ENCODE measurements at places on chromosomes 6 and 20.

GRCh38 chr6:3265671-3266070 is 6.9 kb downstream of the PSMG4 start:
- no peak for DNase-seq

GRCh38 chr20:22470620-22471026 is 113.7 kb downstream of the FOXA2 start:
- DNase-seq = no peak

- DNase-seq = no peak
These were observed 21.1 kb downstream of the SNX5 start for GRCh38 chr20:17947474-17947815.

DNA sequence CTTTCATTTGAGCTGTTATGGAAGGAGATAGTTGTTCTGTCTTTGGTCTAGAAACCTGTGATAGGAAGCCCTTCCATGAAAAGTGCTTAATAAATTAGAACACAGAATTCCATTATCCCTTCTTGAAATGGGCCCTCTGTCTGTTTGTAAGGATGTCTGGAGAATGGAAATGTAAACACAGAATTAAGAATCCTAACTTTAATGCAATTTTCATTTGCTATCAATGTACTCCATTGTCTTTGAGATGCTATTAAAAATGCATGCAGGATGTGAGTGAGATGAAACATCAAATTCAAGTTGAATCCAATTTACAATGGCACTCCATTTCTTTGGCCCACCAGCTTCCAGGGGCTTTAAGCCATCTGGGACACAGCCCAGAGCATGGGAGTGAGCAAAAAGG is 13.9 kb upstream of the AARS2 start:
- DNase-seq = no peak

- no peak for DNase-seq
These were observed 132.2 kb downstream of the SNX5 start for GRCh38 chr20:17836303-17836861.

DNA sequence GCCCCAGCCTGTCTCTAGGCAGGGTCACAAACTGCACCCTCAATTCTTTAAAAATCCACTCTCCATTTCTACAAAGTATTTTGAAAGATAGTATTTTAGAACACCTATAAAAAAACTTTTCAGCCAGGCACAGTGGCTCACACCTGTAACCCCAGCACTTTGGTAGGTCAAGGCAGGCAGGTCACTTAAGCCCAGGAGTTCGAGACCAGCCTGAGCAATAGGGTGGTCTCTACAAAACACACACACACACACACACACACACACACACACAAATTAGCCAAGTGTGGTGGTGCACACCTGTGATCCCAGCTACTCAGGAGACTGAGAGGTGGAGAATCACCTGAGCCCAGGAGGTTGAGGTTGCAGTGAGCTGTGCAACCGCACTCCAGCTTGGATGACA is 30.2 kb downstream of the SLC23A2 start:
- no peak for DNase-seq

- DNase-seq = no peak
These were observed 31.8 kb downstream of the FITM2 start for GRCh38 chr20:44279228-44279627.

GRCh38 chr20:48807586-48808381 is 20.0 kb downstream of the PREX1 start:
- no peak for DNase-seq

- DNase-seq = no peak
These were observed 13.4 kb upstream of the CPNE5 start for GRCh38 chr6:36852481-36853147.

DNA sequence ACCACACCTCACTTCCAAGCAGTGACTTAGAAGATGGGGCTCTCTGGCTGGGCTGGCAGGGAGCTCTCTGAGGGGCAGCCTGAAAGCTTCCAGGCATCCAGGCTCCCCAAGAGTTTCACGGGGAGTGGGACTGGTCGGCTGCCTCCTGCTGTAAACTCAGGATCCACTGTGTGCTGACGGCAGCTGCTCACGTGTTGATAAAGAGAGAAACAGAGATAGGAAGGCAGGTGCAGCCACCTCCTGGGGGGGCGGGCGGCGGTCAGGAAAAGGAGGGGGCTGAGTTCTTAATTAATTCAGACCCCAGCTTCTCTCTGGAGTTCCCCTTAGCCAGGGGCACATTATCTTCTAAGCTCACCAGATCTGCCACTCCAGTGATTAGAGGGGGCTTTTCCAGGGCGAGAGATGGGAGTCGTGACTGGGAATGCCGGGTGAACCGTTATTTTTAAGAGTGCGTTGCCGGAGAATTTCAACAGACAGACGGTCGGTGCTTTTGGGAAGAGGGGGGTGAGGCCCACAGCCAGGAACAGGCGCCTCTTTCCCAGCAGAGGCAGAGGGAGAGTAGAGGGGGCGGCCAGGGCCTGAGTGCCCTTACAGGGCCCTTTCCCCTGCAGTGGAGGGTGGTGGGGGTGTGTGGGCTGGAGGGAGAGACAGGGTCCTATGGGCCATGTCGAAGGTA is 70.9 kb downstream of the CD40 start:
- no peak for DNase-seq

- no peak for DNase-seq
These were observed 318.5 kb upstream of the JARID2 start for GRCh38 chr6:14927398-14927797.

DNA sequence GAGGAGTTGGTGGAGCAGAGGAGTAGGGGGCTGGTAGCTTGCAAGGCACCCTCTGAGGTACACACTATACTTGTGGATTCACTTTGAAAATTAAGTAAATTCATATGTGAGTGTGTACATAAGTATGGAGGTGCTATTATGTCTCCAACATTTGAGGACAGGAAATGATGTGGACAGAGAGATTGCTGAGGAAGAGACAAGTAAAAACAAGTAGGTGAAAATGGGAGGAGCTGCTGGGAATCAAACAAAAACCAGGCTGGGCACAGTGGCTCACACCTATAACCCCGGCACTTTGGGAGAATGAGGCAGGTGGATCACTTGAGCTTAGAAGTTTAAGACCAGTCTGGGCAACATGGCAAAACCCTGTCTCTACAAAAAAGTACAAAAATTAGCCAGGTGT is 69.2 kb upstream of the LYRM2 start:
- no peak for DNase-seq

DNA sequence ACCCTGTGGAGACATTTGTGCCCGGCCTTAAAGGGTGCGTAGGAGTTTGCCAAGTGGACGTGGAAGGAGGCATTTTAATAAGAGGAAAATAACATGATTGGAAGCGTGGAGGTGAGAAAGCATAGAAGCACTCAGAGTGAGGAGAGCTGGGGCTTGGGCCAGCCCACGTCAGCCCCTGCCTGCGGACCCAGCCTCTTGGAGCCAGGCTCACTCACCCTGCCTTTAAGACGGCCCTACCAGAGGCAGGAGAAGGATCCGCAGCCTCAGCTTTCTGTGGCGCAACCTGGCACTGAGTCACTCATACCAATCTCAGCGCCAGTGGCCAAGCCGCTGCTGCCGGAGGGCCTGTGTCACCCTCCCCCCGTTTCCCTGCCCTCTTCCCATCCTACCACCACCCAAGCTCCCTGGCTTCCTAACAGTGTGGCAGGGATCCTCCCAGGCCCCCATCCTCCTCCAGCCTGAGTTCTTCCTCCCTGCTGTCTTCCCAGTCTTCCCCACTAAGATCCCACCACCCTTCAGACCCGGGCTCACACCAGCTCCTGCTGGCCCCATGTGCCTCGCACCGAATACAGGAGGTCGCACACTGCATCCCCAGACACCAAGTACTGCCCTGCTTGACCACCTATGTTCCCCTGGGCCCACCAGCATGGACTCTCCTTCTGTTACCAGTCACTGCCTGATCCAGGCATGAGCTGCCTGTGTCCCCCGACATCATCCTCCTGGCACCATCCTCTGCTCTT is 285.2 kb downstream of the UST start:
- no peak for DNase-seq

DNA sequence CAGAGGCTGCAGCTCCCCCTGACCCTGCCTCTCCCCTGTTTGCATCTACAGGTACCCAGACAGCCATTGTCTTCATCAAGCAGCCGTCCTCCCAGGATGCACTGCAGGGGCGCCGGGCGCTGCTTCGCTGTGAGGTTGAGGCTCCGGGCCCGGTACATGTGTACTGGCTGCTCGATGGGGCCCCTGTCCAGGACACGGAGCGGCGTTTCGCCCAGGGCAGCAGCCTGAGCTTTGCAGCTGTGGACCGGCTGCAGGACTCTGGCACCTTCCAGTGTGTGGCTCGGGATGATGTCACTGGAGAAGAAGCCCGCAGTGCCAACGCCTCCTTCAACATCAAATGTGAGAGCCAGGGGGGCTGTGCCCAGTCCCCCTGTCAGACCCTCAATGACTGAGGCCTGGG is 42.1 kb upstream of the SRF start:
- DNase-seq = no peak

GRCh38 chr6:69294407-69294806 is 502.4 kb downstream of the LMBRD1 start:
- DNase-seq = no peak

GRCh38 chr6:134082191-134082590 is 29.8 kb upstream of the SLC2A12 start:
- DNase-seq = no peak

- DNase-seq = no peak
These were observed 73.1 kb upstream of the ISM1 start for GRCh38 chr20:13147971-13148370.

DNA sequence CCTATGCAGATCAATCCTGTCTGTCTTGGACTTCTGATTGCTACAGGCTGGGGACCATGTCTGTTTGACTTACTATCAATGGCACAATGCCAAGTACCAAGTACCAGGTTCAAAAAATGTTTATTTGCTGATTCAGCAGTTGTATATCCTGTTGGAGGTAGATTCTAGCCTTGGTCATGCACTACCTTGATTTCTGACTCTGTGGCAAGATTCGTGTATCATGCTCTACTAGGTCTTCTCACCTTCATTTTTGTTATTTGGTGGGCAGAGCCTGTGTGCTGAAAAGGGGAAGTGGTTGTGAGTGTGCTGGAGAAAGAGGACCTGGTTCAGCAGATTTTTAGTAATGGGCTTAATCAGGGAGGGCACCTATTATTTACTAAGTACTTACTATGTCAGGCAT is 192.4 kb upstream of the MYLIP start:
- DNase-seq = no peak

- DNase-seq = no peak
These were observed 113.8 kb downstream of the IPCEF1 start for GRCh38 chr6:154242617-154243357.

DNA sequence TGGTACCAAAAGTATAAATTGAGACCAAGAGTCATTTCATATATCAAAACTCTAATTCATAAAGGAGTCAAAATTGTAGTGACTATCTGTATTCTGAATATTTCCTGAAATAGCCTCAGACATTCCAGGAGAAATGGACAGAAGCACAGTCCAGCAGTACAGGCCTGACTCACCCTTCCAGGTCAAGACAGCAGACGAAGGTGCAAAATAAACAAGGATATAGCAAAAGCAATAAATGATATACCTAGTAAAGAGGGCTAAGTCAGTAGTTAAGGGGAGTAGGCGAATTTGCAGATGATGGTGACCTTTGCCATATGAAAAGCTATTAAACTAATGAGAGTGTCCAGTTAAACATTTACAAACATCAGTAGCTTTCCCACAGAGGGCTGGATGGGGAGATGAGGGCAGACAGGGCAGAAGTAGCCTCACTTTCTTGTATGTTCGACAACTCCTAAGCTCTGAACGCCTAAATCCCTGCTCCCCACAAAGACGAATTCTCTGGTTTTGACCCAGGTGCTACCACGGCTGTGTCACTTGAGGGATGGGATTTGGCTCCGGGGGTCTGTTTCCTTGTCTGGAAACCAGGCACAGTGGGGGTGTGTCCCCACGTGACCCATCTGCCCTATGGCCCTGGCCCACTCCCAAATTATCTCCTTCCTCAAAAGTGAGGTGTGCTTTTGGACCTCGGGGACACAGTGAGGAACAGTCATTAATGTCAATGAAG is 3.6 kb upstream of the SLC52A3 start:
- DNase-seq = no peak

- DNase-seq = no peak
These were observed 598 bp upstream of the SOX4 start for GRCh38 chr6:21592953-21593352.

GRCh38 chr6:111382476-111383294 is 100.3 kb downstream of the REV3L start:
- no peak for DNase-seq

GRCh38 chr6:167455371-167455770 is 130.5 kb downstream of the TTLL2 start:
- no peak for DNase-seq

DNA sequence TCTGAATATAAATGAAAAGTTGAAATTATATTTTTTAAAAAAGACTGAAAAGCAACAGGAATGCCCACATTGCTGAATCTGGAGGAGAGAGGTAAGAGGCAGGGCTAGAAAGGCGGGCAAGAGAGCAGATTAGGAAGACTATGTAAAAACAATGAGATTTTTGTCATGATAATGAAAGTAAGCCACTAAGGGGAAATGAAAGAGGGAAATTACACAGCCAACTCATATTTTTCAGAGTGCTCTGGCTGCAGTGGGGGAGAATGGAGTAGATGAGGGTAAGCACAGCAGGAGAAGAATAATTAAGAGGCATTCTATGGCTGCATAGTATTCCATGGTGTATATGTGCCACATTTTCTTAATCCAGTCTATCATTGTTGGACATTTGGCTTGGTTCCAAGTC is 281.9 kb downstream of the PKHD1 start:
- DNase-seq = no peak

DNA sequence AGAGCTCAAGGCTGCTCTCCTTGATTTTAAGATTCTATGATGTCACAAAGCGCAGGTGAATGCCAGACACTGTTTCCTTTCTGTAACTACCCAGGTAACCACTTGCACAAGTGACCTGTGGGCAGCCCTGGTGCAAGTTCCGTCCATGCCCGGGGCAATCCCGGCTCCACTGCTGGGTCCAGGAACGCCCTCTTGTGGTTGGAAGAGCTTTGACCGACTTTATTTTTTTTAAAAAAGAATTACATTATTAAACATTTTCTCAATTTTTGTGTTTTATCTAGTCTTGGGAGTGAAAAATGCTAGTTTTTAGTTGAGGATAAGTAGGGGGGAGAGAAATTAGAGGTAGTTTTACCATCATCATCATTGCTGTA is 695.2 kb downstream of the QKI start:
- DNase-seq = no peak

DNA sequence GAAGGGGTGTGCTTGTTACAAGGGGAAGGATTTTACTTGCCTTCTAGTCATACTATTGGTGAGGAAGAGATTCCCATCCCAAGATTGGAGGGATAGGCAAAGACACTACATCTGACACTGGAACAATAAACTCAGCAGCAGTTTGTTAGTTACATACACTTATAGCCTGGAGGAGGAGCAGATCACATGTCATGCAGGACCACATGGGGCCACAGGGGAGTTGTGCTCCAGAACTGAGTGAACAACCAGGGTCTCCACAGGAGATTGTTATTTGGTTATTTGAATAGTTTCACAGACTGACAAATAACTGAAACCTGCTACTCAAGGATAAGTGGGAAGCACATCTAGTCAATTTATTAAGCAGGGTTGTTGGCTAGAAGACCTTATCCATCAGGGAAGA is 559.4 kb upstream of the MANEA start:
- DNase-seq = no peak

GRCh38 chr6:126824226-126824625 is 294.2 kb upstream of the RSPO3 start:
- no peak for DNase-seq

- peak; percentile 59 for DNase-seq
These were observed 51.7 kb downstream of the MOCS1 start for GRCh38 chr6:39882531-39882899.

GRCh38 chr6:35392111-35392702 is 49.8 kb downstream of the PPARD start:
- no peak for DNase-seq
